ENCODE measurements at places on chromosomes 2 and 18.
A peak's percentile ranks its signal among the peaks of the same experiment; 100 is the strongest.

GRCh38 chr18:6413579-6414117, 1.1 kb downstream of the L3MBTL4 start:
- DNase-seq, result no peak

GRCh38 chr18:23237524-23238151, 102.4 kb downstream of the CABLES1 start:
- no peak for DNase-seq

DNA sequence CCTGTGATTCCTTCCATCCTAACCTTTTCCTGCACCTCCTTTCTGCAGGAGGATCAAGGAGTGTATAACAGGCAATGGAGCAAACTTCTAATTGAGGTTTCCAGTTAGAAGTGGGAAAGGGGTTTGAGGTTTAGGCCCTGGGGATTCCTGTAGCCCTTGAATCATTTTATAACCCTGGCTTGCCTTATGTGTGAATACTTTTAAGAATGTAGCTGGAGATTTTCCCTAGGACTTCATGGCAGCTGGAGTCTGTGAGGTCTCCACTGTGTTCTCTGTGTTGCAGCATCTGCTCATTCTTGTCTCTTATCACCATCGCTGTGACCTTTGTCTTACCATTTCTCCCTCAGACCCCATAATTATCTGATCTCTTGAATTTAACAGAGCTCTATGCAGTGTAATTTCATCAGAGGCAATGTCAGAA, 370.2 kb upstream of the SLC14A2 start:
- DNase-seq, result no peak

DNA sequence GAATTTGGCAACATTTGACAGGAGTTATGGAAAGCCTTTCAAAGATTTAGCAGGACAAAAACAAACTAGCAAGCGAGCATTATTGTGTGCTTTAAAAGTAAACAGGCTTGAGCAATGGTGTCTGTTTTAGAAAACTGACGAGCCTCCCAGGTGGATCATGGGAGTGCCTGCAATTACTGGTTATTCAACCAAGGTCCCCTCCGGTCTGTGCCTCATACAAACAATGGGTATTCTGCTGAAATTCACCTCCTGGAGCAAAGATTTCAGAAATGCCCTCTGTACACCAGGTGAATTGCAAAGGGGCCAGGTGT, 22.4 kb downstream of the RTP5 start:
- no peak for DNase-seq

- DNase-seq, result no peak
These were observed 35.4 kb upstream of the STK17B start for GRCh38 chr2:196206804-196207203.

DNA sequence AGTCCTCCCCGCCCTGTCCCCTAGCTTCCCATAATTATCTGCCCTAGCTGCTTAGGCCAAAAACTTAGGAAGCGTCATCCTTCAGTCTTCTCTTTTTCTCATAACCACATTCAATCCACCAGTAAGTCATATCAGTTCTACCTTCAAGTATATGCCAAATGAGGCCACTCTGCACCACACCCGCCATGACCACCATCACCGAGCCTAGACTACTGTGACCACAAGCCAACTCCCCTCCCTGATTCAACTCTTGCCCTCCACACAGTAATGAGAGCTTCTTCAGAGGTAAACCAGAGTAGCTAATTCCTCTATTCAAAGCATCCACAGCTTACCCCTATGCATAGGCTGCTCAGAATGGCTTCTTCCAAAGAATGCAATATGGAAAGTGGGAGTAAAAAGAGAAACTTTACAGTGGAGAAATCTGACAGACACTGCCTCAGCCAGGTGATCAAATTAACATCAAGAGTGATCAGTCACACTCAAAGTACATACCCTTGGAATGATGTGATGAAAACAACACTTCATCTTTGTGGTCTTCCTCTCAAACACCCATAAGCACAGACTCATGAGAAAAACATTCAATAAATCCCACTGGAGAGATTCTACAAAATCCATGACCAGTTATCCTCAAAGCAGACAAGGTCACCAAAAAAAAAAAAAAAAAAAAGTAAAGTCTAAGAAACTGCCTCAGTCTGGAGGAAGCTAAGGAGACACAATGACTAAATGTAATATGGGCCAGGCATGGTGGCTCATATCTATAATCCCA, 17.7 kb downstream of the MBOAT2 start:
- DNase-seq, result no peak

GRCh38 chr2:146661473-146662096, 1183.2 kb upstream of the ACVR2A start:
- DNase-seq, result no peak

- DNase-seq, result no peak
These were observed 96.2 kb downstream of the MAIP1 start for GRCh38 chr2:200051611-200051945.

- DNase-seq, result no peak
These were observed 87.0 kb upstream of the ID2 start for GRCh38 chr2:8594731-8595427.

GRCh38 chr2:85853499-85854165, 35.2 kb downstream of the ST3GAL5 start:
- DNase-seq, result peak; percentile 40

DNA sequence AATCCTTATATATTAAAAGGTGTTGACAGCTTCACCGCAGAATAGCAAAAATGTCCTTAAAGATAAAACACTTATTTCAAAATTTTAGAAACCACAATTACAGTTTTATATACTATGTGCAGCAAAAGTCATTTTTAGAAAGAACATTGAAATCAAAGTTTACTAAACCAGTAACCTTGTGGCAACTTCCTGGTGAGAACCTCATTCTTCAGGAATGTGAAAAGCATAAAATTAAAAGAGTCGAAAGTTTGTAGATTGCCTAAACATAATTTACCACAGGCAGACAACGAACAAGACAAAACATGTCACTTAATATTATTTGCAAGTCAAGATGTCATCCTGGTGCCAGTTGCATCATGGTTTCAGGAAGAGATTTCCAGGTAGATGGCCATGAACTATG, 108.3 kb upstream of the NRP2 start:
- no peak for DNase-seq

DNA sequence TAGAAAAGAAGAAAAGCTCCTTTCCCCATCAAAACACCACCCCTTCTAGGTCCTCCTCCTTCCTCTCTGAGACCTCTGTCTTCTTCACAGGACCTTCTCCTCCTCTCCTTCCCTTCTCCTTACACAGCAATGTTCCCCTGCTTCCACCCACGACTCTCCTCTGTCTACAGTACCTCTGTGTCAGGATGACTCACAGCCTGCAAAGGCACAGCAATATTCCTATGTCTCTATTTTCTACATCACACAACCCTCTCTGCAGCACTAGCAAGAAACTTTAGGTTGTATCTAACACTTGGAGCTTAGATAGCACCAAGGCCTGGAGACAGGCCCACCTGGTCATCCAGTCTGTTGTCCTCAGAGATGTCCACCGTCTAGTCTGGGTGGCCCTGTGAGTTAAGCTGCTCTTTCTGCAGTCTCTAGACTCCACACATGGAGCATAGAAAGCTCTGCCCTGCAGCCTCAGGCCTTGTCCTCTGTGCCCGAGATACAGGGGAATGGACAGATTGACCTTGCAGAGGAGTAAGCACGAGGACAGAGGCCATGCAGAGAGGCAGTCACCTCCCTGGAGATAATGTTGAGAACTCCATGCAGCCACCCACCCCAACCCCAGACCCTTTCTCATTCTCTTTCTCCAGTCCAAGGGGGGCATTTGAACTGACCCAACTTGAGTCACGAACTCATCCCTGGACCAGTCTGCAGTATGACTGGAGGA, 212.0 kb downstream of the TNS1 start:
- DNase-seq, result no peak

- DNase-seq, result peak; percentile 8
These were observed 49.8 kb downstream of the PLB1 start for GRCh38 chr2:28545590-28546200.

DNA sequence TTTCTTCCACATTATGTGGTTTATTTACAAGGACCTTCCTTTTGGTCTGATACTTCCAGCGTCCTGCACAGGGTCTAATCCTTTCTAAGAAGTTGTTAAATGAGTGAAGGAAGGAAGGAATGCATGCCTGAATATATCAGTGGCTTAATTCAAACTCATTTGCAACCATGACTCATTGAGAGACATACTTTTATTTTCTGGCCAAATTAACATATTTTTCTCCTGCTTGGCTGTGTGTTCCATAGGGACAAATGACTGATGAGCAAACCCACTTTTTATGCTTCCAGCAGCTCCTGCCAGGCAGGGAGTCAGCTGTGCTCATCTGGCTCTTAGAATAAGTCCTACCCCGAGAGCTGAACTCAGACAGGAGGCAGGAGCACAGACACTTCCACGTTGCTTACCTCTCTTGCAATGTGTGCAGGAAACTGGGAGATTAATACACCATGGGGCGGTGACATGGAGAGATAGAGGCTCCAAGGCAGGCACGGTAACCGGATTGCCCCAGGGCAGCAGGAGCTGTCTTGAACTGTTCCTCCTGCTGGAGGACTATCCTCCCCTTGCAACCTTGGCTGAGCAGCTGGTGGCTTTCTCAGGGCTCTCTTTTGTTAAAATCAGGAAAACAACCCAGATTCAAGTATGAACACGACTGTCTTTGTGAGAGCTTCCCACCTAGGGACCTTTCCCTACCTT, 667.5 kb upstream of the HS6ST1 start:
- DNase-seq, result no peak

DNA sequence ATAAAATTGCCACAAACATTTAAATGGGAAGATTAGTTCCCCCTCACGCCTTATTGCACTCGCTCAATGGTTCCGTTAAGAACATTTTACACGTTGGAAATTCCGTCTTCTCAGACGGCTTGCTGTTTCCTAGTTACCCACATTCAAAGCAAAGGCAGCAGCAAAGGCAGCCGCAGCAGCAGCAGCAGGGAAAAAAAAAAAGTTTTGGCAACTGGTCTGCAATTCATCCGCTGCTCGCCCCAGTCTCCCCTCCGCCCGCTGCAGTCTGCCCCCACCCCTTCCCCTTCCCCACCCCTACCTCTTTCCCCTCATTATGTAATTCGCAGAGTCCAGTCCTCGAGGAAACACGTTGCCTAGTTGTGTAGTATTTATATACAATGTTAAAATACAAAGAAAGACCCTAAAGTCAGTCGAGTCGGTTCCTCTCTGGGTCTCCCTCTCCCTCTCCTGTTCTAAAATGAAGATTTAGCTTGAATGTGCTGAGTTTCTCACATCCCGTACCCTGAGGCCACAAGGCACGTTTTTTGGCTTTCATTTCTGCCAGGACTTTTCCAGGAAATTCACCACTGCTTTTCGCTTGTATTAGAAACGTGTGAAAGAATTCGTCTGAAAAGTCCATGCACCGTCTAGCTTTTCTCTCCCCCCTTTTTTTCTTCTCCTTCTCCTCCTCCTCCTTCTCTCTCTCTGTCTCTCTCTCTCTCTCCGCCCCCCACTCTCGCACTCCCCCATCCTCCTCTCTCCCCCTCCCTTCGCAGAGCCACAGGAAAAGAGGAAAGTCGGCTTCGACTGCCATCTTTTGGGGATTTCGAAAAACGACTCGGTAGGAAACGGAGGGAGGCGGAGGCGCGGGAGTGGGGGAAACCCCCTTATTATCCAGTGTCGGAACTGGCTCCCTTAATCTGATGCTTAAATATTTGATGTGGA, 140.0 kb downstream of the MEIS1 start:
- no peak for DNase-seq

GRCh38 chr18:45667056-45667736, 51.9 kb downstream of the SLC14A2 start:
- peak; percentile 63 for DNase-seq

GRCh38 chr18:31102025-31102684, at the start of gene DSC2:
Gene DSC2, minus strand, starts transcription at chr18:31102421. Its CDS starts 450 bp downstream, at chr18:31101971.
- no peak for DNase-seq

GRCh38 chr2:180187611-180188010, 180.5 kb upstream of the CWC22 start:
- DNase-seq, result no peak

- no peak for DNase-seq
These were observed 86.0 kb downstream of the RTN4 start for GRCh38 chr2:54964271-54964670.

DNA sequence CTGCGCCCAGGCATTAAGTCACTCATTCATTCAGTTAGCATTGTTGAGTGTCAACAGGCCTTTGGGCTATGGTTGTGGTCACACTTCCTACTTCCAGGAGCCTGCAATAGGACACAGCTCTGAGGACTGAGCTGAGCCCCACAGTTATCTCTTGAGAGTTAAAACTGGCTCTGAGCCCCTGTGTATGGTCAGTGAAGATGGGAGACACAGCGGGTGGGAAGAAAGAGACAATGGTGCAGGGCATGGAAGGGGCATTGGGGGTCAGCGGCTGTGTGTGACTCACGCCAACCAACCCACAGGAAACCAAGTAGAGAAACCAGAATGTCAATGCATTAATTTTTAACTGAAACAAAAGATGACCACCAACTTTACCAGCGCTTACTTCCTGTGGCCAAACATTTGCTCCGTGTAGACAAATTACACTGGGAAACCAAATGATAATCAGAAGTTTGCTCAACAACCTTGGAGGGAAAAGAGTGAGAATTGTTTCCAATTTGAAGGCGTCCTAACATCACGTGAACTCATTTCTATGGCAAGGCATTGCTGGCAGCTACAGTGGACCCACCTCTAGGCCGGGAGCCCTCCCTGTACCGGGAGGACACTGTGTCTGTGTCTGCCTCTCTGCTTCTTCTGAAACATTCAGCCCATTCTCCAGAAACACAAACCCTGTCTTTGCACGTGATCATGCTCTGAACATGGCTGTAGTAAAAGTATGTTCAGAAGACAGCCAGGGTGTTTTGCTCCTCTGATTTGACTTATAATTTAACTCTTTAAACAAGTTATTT, 212.0 kb upstream of the ID2 start:
- no peak for DNase-seq

DNA sequence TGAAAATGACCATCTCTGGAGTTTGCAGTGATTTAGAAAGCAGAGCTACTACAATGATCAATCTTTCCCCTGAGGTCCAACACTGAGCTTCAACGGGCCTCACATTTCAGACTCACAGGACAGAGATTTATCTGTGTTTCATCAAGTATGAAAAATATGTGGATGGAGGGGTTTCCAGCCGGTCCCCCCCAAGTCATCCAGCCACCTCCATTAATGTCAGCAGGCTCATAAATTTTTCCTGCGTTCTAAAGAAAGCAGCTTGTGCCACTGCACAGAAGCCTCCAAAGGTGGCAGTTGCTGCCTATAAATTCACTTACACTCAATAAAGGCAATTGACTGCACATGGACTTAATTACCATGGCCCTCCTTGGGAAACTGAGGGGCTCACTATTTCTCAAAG, 117.4 kb upstream of the ACKR3 start:
- DNase-seq, result no peak

- no peak for DNase-seq
These were observed 62.5 kb downstream of the GPR39 start for GRCh38 chr2:132479155-132479554.

DNA sequence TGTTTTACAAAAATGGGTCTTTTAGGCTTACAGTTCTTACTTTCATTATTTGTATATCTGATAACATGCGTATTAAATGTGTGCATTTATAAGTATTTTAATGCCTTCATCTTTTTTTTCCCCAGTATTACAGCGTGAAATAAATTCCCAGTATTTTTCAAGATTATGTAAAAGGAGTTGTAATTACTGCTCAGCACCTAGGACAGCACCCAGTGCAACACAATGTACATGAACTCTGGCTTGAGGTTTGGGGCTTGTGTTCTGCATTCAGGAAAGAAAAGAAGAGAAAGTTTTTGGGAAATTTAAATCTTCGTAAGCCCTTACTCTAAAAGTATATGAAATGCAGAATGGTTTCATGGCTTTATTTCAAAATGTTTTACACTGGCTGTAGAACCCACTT, 16.7 kb downstream of the ZNF638 start:
- no peak for DNase-seq
